ENCODE measurements at places on chromosomes 1 and 21.

- peak; percentile 82 for DNase-seq
Observed at GRCh38 chr1:29235955-29236711, at the start of gene PTPRU. TSS of gene PTPRU (plus strand) at chr1:29236522. CDS start at chr1:29236645, 123 bp downstream.

DNA sequence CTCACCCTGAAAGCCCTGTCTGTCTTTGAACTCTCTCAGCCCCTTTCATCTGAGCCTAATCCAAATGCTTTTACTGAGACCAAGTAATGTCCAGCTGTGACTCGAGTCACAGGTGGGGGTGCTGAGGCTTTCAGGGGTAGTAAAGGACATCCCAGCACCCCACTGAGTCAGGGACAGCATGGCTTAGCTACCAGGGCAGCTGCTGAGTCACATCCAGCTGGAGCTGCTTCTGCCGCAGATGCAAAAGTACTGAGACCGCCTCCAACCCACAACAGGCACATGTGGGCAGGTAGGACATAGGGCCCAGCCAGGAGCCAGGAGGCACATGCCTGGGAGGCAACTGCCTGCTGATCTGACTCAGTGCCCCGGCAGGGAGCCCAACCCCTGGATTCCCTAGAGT is 6.7 kb upstream of the VSIG8 start:
- DNase-seq, result peak; percentile 89

GRCh38 chr1:14494911-14495310 is 103.6 kb upstream of the KAZN start:
- no peak for DNase-seq

- DNase-seq, result no peak
Observed at GRCh38 chr1:153985341-153985912, 712 bp downstream of the RAB13 start.

DNA sequence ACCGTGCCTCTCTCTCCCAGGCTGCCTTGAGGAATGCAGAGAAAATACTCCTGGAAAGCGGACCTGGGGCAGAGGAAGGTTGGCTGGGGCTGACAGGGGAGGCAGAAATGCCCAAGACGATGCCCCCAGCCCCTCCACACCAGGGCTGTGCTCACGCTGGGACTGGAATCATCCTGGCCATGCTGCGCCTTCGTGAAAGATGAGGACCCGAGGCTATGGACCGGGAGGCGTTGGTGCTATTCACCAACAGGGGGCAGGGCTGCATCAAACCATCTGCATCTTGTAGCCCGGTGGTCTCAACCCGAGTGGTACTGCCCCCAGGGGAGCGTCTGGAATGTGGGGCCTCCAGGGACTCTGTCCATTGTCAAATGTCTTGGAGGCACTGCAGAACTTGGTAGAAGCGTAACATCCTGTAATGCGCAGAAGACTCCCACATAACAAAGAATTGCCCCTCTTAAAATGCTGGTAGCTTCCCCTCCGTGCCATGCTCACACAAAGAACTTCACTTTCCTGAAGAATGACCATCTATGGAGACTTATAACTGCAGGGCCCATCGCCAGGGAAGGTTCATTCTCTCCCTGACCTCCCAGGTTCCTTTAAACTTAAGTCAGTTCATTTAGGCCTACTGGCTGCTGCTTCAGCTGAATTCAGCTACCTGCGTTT is 251.2 kb downstream of the RRAGC start:
- DNase-seq, result peak; percentile 81

- no peak for DNase-seq
Observed at GRCh38 chr1:242813490-242814091, 289.1 kb upstream of the PLD5 start.

DNA sequence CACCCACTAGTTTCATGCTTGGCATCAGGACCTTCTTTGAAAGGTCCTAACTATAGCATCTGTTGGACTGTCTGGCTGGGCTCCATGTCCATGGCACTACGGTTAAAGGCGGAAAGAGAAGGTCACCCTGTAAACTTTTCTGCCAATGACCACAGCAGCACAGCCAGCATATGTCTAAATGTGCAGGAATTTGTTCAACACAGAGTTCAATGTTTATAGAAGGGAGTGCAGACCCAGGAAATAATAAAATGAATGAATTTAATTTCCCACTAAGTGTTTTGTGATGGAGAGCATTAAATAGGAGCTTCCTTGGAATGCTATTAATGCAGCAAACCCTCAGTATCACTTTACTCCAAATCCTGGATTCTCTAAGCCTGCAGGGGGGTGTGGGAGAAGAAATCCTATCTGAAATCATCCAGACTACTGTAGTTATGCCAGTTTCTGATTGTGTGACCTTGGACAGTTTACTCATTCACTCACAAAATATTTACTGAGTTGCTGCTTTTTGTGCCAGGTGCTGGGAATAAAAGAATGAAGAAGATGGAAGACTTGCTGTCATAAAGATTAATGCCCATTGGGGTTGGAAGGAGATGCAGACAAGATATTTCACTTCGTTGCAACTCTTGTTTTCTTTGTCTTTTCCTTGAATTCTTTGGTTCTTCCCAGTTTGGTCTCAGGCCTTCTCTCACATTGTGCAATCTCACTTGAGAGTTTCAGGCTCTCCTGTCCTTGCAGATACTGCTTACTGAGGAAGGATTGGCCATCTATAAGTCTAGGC is 195.0 kb downstream of the ROR1 start:
- DNase-seq, result no peak

- DNase-seq, result no peak
Observed at GRCh38 chr1:212315907-212316306, 30.7 kb downstream of the PPP2R5A start.

- DNase-seq, result no peak
Observed at GRCh38 chr1:93022580-93022979, 56.5 kb upstream of the MTF2 start.

DNA sequence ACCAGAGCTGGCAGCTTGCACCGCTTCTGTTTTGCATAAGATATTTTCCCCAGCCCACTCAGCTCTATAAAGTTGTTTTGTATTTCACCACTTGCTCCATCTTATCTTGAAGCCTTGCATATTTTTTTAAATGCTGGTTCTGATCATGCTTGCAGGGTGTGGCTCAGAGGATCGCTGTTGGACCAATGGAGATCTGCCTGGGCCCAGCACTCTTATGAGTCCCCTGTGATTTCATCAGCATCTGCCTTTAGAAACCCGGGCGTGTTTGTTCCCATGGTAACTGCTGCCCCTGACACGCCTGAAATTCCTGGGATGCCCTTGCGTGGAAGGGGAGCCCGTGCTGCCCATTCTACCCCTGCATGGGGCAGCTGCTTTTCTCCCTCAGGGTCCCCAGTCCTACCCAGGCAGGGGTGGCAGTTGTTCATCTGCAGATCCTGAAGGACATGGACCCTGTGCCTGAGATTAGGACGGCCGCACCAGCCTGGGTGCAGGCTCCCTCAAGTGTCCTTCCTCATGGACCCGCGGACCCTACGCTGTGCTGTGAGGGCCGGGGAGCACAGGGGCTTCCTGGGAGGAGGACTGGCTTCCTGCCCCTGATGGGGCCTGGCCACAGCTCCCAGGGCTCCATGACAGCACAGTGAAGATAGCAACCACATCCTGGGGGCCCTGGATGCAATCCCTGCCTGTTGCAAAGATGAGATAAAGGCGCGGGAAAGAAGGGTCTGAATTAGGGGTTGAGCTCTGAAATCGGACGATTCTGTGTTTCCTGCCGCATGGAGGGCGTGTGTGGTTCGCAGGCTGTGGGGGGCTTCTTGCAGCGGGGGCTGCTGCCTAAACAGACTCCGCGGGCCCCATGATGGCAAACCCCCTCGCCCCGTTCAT is 226.5 kb downstream of the SDCCAG8 start:
- DNase-seq, result peak; percentile 75

GRCh38 chr1:7262611-7263010 is 477.4 kb downstream of the CAMTA1 start:
- DNase-seq, result no peak

GRCh38 chr1:180939711-180940103 is 27.0 kb downstream of the KIAA1614 start:
- no peak for DNase-seq

- peak; percentile 86 for DNase-seq
Observed at GRCh38 chr1:23718482-23718881, 24.8 kb upstream of the ELOA start.

DNA sequence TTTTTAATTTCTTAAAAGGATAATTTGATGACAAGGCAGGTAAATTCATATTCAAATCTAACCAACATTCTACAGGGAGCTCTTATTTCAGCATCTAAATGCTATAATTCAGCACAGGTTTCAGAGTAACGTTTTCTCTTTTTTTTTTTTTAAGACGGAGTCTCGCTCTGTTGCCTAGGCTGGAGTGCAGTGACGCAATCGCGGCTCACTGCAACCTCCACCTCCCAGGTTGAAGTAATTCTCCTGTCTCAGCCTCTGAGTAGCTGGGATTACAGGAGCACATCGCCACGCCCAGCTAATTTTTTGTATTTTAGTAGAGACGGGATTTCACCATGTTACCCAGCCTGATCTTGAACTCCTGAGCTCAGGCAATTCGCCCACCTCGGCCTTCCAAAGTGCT is 66.5 kb downstream of the EIF4G3 start:
- no peak for DNase-seq

DNA sequence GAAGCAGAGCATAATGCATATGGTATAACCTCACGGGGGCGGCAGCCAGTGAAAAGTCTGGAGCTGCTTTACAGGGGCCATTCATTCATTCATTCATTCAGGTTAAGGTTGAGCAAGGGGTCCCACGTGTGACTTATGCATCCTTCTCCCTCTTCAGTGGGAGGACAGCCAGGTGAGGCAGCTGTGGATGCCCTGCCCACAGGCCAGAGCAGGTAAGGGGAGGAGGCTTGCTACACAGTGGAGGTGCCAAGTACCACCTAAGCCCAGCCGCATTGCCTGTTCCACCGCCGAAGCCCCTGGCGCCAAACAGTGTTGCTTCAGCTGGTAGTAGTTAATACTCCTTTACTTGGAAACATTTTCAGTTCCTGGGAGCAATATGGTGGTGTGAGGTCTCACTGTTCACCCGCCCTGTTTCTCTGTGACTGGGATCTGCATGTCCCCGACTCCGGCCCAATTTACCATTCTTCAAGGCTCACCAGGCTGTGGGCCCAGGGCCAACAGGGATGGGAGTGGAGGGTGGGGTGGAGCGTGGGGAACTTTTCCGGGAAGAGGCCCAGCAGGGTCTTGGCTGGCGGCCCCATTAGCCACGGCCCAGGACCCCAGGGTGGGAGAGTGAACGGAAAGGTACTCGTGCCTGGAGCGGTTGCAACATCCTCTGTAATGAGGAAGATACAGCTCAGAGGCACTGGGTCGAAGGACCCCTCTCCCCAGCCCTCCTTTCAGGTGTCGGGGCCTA is 722 bp upstream of the PODN start:
- no peak for DNase-seq

DNA sequence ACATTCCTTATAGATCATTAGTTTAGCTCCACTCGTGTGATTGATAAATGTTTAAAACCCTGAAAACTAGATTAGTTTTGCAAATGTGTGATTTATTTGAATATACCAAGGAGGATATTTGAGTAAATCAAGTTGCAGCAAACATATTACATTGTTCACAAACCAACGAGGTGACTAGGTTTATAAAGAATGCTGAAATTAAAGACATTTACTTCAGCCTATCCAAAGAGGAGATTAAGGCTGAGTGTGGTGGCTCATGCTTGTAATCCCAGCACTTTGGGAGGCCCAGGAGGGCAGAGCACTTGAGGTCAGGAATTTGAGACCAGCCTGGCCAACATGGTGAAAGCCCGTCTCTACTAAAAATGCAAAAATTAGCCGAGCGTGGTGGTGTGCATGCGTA is 34.1 kb downstream of the VTCN1 start:
- no peak for DNase-seq

GRCh38 chr1:157219182-157219581 is 81.0 kb upstream of the ETV3 start:
- DNase-seq, result no peak

DNA sequence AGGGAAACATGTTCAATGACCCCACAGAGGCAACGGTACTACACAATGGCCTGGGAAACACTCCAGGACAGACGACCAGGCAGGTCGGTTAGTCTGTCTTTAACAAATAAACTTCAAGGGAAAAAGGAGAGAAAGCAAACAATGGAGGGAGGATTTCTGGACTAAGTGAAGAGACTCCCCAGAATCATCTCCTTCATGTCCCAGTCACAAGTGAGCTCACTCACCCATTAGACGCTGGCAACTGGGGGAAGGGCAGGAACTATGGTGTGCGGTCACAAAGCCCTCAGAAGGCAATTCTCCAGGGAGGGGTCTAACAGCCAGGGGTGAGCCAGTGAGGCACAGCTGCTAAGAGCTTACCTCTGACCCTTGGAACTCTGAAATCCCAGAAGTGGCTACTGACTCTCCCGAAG is 55.7 kb upstream of the NADK start:
- no peak for DNase-seq

DNA sequence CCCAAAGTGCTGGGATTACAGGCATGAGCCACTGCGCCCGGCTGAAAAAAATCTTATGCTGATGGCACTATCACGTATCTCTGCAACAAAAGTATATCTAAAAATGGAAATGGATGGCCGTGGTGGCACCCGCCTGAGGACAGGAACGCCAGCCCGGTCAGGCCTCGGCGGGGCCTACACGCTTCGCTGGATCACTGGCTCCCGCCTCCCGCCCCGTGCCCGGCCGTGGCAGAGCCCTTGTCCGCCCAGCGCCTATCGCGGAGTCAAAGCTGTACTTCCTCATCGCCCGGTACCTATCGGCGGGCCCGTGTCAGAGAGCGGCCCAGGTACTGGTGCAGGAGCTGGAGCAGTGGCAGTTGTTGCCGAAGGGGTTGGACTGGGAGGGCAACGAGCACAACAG is 28.8 kb upstream of the PDPN start:
- DNase-seq, result peak; percentile 33

GRCh38 chr21:44043613-44044012 is 31.5 kb downstream of the TRAPPC10 start:
- peak; percentile 31 for DNase-seq

DNA sequence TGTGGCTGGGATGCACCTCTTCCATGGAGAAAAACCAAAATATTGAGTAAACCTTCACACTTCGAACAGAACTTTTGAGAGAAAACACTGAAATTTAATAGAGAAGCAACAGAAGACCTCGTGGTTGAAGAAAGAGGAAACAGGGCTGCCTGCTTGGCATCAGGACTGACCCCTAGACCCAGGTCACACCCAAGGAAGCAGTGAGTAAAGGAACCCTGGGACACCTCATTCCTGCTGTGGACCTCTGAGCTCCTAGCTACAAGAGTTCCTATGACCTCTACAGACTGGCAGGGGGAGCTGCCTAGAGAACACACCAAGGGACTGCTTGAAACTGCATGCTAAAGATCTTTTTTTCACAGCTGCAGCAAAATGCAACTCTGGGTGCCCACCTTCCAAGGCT is 67.8 kb downstream of the FASLG start:
- DNase-seq, result no peak

DNA sequence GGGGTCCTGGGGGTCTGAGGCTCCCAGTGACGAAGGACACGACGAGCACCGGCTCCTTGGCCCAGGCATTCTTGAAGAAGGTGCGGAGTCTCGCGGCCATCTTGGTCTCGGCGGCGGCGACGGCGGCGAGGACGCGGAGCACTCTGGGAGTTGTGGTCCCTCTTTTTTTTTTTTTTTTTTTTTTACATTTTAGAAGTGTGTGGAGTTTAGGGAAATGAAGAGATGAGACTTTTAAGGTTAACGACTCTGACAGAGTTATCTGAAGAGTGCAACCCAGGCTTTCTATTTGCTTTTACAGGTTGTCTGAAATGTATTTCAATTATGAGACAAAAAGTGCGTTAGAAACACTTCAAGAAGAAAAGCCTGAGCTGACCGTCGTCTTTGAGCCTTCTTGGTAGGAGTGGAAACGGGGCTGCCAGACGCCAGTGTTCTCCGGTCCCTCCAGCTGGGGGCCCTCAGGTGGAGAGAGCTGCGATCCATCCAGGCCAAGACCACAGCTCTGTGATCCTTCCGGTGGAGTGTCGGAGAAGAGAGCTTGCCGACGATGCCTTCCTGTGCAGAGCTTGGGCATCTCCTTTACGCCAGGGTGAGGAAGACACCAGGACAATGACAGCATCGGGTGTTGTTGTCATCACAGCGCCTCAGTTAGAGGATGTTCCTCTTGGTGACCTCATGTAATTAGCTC is 9.7 kb downstream of the OR2B11 start:
- peak; percentile 75 for DNase-seq

Measured in islet precursor cell (in vitro differentiated cells).